Psoas muscle (tissue), 8 donors: ENCODE measurements at places on chromosomes 3 and 15. TPM values are rescaled to one million over a fixed set of nuclear protein-coding genes. Genes with fewer than 3 reads are reported as not detected.

PLCL2 gene
- total RNA-seq, result 32.7 TPM

CGNL1 gene
- total RNA-seq, result 0.77 TPM

DNA sequence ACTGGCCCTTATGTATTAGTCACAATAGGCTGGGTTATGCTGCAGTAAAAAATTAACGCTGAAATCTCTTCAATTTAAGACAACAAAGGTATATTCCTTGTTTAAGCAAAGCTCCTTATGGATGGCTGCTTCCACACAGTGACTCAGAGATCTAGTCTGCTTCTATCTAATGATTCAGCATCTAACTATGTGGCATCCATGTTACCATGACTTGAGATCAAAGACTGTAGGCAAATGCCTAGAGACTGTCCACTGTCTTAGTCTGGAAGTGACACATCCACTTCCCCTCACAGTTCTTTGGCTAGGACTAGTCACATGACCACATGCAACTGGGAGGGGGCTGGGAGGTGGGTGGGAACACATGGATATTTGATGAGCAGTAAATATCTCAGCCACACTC is 61.3 kb upstream of the PSMD6 start:
- no peak for DNase-seq

DNA sequence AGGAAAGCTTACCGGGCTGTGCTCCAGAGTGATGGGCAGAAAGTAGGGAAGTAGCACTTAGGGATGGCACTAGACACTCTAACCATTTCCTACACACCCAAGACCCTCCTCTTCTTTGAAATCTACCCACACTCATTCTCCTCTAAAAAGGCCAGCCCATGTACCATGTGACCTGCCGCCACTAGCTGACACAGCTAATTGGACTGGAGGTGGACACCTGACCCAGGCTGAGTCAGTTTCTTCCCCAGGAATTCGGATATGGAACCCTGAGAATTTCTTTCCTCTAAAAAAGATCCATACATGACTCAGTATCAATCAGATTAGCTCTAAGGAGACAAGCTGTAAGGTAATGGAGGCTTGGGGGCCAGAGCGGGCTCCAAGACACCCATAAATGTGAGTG is 60.1 kb downstream of the DCLK3 start:
- no peak for DNase-seq

HDAC11 gene
- total RNA-seq, result 23.4 TPM

GMPS gene
- total RNA-seq, result 25.4 TPM

SOX14 gene
- not detected for total RNA-seq

DNA sequence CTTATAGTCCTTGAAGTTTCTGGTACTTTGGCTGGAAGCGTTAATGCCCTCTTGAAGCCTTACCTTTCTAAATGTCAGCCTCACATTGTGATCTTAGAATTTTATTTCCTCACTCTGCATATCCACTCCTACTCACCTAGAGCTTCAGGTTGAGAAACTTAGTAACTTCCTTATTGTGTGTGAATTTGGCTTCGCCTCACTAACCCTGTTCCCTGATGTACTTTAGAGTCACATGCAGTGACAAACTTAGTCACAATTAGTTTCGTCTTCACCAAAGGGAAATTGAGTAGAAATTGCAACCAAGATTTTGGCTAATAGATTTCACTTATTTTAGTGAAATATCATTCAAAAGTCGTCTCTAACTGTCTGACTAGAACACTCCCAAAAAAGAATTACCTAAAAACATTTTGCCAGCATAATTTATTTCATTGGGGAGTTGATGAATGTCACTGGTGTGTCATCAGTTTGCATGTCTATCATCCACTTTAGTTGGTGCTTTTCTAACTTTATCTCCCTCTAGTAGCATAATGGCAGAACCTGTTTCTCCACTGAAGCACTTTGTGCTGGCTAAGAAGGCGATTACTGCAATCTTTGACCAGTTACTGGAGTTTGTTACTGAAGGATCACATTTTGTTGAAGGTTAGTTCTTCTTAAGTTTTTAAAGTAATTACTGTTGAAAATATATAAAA is 960 bp downstream of the MFN1 start:
- no peak for DNase-seq

DNA sequence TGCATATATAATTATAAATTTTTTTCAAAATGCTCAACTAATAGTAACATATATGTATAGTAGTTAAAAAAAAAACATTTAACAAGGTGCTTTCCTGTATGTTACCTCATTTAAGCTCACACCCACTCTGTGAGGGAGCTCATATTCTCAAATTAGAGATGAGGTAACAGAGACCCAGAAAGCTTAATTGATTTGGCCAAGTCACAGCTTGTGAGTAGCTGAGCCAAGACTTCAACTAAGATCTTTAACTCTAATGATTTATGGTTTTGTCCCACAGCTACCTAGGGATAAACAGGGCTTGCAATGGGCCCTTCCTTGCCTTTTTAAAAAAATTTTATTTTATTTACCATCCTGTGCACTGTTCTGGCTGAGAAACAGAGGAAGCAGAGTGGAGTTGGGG is 230.0 kb upstream of the GOLIM4 start:
- DNase-seq, result no peak

- no peak for DNase-seq
Observed at GRCh38 chr15:54091651-54092050, 113.4 kb downstream of the UNC13C start.

- DNase-seq, result no peak
Observed at GRCh38 chr3:172184106-172184822, 144.9 kb downstream of the FNDC3B start.

GRCh38 chr15:97224191-97224641 is 736.3 kb upstream of the ARRDC4 start:
- DNase-seq, result peak; percentile 40

GRCh38 chr3:157920822-157921700 is 185.2 kb downstream of the SHOX2 start:
- no peak for DNase-seq

GRCh38 chr3:191563722-191564121 is 102.8 kb downstream of the PYDC2 start:
- DNase-seq, result no peak
